MM.1S (cell line): ENCODE measurements at places on chromosomes 16 and 17.

DNA sequence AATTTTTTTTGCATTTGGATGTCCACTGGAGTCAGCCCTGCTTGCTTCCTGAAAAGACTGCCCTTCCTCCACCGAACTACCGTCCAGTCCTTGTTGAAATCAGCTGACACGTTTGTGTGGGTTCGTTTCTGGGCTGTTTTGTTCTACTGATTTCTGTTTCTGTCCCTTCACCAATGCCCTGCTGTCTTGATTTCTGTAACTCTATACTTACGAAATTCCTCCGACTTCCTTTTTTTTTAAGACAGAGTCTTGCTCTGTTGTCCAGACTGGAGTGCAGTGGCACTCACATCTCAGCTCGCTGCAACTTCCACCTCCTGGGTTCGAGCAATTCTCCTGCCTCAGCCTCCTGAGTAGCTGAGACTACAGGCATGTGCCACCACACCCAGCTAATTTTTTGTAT, 8.4 kb upstream of the GAA start:
- no peak for DNase-seq

DNA sequence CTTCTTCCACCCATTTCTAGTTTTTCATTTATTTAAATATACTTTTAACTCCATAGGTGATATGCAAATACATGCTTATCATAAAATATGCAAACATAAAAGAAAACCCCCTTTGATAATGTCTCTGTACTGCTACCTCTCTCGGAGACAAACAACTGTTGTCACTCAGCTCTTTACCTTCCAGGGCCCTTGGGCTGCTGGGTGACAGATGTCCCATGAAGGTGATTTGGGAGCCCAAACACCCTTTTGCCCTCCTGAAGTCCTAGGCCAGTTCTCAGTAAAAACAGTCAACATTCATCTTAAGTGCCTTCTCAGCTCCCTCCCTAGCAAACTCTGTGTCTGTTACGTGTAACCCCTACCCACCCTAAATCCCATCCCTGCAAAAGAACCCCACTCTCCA, 37.5 kb downstream of the CHD9 start:
- no peak for DNase-seq

DNA sequence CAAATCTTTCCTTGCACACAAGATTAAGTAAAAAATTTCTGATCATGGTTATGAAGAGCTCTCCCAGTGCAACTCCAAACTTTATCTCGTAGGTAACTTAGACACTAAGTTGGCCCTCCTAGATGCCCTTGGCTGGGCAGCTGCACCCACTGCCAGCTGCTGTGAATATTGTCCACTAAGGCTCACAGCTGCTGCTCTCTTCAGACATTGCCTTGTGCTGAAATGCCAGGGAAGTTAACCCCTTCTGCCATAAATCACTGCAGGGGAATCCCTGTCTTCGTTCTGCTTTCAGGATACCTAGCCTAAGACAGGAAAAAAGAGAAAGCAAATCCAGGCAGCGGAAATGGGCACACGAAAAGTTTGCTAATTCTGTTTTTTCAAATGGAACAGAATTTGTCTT, 106.4 kb downstream of the IRX5 start:
- no peak for DNase-seq

DNA sequence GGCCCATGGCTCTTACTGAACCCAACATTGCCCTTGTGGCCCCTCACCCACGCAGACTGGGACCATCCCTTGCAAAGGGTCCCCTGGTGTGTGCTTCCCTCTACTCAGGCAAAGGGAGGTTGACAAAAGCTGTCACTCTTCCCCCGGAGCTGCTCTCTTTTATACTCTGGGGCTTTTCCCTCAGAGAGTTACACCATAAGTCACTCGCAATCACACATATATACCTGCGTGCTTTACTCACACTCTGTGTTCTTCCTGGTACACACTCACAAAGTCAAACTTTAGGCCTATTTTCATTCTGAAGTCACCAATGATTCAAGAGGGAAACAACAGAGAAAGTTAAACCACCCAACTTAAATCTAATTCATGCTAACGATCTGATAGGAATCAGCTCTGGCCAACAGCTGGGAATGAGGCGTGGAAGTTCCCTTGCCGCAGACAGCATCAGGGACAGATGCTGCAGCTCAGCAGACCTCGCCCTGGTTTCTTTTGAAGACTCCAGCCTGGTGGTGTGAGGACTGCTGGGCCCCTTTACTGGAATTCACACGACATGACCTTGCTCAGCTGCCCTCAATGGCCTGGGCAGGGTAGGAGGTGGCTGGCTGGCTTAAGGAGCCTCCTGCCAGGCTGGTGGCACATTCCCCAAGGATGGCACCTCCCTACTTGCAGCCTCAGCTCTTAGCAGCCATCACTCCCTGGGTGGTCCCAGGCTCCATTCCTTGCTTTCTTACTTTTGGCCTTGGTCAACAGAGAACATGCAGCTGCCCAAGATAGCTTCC, 27.3 kb downstream of the HIC1 start:
- no peak for DNase-seq

GRCh38 chr17:47897561-47897960, 1.5 kb downstream of the SP2 start:
- DNase-seq: no peak

DNA sequence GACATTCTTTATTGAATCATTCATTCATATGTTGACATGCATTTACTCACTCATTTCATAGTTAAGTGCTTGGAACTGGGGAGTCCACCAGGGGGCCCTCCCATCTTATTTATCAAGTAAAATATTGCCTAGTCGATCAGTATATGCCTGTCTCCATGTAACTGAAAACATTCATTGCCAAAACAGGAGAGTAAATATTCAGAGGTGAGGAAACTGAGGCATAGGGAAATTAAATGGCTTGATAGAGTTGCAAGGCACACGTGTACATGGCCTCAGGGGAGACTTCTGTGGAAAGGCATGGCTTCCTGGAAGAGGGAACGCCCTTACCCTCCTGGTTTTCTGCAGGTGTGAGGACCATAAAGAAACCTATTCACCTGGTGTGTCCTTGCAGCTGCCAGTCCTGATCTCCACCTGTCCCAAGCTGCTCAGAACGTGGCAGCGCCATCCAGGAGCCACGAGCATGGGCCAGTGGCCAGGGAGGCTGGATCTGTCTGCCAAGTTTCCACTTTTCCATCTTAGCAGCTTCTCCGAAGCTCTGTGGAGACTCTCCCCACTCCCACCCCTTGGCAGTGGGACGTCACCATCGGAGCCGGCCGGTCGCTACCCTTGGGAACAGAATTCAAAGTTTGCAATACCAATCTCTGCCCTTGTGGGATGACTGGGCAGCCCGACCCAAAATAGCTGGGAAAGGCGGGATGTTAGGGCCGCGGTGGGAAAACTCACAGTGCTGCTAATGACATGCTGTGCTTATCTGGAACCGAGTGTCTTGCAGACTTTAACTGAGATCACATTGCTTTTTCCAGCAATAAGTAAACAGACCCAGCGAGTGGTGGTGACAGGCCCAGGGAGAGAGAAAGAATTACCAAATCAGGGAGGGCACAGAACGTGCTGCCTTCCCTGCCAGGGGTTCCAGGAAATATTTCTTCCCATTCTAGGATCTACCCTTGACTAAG, 4.1 kb upstream of the C1QTNF1 start:
- peak; percentile 67 for DNase-seq

- DNase-seq: no peak
These were observed 9.9 kb upstream of the CCL5 start for GRCh38 chr17:35889818-35890773.

DNA sequence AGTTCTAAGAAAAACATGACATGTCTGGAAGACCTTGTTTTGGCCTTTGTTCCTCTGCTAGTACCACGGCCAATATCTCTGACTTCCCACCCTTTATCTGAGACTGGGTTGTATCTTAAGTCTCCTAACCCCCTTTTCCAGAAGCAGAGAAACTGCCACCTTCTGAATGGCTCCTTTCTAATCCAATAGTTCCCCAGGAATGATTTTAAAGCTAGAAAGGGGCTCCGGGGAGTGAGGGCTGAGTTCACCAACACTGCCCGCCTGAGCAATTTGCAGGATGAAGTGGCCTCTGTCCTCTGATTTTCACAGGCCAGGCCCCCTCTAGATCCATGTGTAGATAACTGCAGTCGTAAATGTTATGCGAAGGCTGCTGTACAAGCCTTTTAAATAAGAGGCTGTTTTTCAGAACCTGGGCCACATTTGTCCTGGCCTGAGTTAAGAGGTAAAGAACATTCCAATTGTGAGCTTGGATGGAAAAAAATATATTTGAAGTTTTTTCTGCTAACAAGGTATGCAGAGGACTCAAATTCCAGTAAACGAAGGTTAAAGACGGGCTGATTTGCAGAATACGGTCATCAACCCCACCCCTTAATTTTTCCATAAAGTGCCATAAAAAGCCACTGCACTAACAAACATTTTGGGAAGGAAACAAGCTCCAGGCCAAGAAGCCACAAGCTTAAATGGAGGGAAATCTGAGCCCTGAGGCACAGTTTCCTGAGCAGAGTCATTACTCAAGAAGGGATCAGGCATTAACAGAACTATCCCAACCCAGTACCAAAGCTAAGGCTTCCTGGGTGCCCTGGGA, 117.0 kb upstream of the MAF start:
- no peak for DNase-seq

DNA sequence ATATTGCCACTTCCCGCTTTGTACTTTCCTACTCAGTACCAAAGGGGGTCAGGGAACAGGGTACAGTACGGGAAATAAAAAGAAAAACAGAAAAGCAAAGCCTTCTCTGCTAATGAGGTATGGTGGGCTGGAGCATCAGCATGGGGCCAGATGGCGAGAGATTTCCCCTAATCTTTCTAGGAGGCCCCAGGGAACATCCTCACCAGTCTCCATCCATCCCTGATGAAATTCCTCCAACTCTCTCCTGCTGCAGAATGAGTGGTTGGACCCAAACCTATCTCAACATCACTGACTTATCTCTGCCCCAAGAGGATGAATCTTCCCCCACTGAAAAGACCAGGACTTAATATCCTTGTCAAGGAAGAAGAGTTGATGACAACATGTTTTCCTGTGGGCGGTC, 185.6 kb downstream of the C16orf78 start:
- DNase-seq: no peak

DNA sequence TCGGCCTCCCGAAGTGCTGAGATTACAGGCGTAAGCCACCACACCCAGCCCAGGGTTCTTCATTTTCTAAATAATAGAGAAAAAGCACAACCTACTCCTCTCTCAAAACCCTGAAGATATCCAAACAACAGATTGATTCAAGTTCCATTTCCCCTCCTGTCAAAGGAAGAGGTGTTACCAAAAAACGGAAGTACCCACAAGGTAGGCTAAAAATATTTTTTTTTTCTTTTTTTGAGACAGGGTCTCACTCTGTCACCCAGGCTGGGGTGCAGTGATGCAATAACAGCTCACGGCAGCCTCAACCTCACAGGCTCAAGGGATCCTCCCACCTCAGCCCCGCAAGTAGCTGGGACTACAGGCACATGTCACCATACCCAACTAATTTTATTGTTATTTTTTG, 18.9 kb downstream of the UTP6 start:
- DNase-seq: no peak

- no peak for DNase-seq
These were observed 190.3 kb downstream of the RBFOX3 start for GRCh38 chr17:79420318-79421243.

DNA sequence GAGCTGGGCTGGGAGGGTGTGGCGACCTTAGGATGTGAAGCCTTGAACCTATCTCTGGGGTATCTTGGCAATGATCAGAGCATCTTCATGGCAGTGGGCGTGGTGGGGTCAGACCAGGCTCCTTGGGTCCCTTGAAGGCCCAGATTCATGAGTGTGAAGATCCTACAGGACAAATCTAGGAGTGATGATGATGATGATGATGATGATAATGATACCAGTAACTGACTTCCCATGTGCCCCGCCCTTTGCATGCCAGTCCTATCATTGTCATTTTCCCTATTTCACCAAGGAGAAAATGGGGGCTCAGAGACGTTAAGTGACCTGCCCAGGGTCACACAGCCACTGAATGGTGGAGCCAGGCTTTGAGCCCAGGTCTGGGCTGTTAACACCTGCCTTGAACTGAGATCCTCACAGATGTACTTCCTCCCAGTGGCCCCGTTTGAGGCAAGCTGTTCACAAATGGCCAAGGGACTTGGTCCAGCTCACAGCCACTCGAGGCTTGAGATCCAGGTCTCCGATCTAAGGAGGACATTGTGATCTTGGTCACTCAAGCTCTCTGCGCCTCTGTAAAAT, 13.4 kb downstream of the SLC12A3 start:
- DNase-seq: no peak

DNA sequence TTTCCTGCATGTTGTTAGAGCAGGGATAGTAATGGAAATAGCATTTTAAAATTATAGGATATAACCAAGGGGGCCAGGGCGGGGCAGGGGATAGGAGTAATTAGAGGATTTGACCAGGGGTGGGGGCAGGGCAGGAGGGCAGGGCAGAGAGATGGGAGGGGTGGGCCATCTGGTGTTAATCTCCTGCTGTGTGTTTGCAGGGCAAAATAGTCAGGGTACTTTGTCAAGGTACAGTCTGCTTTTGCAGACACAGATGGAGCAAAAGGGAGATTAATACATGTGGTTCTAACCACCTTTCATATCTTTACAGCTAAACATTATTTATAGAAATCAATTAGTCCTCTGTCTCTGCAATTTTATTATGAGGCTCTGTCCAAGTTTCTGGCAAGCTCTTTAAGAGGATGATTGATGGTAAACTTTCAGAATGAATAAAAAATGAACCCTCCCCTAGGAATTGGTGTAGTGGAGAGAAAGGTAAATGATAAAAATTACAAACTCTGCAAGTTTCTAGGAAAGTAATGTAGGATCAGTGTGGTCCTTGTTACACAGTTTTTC, 6.6 kb downstream of the ANKFN1 start:
- no peak for DNase-seq

DNA sequence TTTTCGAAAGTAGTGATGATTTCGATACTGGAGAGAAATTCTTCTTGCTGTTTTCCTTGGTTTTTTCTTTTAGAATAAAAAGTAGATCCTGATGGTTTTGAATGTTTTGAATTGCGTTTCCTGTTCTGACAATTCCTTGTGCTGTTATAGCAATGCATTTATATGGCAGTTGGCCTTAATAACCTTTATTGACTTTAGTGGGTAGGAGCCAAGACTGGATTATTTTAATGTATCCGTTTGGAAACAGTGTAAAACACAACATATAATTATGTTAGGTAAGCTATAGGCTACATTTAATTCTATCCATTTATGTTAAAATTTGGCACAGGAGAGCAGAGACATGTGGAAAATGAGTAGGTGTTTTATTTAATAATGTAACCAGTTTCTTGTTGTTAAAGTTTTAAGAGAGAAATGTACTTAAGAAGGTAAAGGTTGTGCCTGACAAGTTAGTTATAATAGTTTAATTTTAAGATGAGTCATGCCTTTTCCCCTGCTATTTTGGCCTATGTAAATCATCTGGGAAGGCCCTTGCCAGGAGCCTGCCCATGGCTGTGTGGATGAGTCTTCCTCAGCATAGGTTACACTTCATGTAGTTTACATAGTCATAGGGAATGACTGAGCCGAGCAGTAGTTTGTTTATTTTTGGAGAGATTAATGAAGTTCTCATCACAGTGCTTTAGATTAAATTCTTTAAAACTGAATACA, 189.9 kb downstream of the FTO start:
- no peak for DNase-seq

GRCh38 chr17:77802811-77803220, 155.7 kb upstream of the TNRC6C start:
- DNase-seq: no peak
